Activated naive CD4-positive, alpha-beta T cell treated with anti-CD3 and anti-CD28 coated beads for 36 hours (primary cell): ENCODE measurements at places on chromosomes 5 and 9.
A peak's percentile ranks its signal among the peaks of the same experiment; 100 is the strongest.

DNA sequence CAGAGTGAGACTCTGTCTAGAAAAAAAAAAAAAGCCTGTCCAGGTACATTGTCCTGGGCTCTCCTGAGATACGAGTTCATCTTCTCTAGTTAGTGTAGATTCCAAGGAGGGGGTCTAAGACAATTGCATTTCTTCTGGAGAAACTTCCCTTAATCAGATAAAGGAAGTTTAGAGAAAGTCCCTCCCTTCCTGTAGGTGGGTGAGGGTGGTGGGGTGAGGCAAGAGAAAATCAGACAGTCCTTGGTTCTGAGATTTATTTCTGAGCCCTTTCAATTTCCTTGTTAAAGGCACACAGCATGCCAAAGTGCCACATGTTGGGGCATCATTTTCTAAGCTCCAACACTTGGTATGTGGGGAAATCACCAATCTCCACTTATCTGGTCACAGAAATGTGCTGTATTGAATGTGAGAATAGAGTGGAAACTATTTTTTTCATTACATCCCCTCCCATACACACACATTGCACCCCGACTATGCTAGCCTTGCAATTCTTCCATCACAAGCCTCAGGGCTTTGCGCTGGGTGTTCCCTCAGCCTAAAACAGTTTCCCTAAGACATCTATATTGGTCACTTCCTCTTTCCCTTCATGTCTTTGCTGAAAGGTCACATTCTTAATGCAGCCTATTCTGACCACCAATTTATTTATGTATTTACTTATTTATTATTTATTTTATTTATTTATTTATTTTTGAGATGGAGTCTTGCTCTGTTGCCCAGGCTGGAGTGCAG, 5.1 kb upstream of the TUT7 start:
- DNase-seq = no peak

DNA sequence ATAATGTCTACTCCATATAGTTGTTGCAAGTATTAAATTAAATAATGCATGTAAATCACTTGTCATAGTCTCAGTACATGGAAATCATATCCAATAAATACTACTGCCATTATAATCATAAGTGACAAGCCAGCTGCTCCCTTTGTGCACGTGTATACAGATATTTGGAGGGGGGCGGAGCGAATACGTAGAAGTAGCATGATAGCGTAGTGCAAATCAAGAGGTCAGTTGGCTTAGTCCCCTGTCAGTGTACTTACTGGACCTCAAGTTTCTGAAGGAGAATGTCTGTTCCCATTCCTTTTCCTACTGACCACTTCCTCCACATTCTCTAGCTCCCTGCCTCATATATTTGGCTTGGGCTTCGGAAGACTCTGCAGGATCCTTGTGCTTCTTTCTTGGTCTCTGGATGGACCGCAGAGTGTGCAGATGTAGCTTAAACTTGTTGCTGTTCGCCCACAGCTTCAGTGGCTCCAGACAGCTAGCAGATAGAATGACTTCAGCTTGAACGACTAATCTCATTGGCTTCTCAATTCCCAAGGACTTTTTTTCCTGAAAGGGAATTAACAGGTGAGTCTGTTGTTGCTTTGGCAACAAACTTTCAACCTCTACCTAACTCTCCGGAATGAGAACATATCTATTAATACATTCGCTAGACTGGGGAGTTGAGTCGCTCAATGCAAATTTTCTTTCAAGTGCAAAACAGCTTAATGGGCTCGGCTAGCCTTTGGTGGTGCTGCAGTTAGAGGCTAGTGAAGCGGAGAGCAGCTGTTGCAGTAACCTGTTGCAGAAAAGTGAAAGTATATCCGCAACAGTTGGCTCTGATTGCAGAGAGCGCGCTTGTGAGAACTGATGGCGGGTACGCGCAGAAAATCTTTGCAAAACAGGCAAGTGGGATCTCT, at the start of gene PCDHB1:
PCDHB1 (plus strand) TSS at position 753 of the 899 bp plus-strand sequence; CDS start at position 850, 97 bp downstream.
- DNase-seq = no peak

DNA sequence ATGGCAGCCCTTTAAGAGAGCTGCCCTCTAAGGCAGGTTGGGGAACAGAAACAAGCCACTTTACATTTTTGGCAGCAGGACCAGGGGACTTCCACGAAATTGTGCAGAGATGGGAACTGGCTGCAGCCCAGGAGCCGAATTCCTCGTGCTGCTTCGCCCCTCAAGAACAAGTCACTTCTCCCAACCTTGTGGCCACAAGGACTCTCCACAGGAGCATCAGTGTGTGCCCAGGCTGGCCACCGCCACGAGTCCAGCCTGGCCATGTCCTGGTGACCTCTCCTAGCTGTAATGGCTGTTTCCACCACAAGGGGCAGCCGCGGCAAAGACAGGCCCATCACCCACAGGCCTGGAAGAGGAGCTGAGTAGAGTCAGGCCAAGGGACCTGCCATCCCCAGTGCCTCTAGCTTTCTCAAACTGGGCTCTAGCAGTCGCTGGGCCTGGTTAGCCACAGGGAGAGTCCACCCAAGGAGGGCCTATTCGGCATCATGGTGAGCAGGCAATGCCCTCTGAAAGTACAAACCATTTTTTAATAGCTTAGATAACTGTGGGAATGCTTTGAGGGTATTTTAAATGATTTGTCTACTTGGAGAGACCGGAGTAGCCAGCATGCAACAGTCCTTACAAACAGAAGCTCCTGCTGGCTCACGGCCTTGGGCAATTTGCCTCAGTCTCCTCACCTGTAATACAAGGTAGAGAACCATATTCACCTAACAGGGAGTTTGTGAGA, 129.0 kb downstream of the COL23A1 start:
- DNase-seq = peak; percentile 73

GRCh38 chr5:56080375-56081052, 85.8 kb upstream of the IL6ST start:
- peak; percentile 72 for DNase-seq

DNA sequence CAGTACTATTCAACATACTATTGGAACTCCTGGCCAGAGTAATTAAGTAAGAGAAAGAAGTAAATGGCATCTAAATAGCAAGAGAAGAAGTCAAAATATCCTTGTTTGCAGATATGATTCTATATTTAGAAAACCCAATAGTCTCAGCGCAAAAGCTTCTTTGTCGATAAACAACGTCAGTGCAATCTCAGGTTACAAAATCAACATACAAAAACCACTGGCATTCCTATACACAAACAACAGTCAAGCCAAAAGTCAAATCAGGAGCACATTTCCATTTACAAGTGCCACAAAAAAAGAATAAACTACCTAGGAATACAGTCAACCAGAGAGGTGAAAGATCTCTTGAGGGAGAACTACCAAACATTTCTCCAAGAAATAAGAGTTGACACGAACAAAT, 1901.9 kb upstream of the ACO1 start:
- DNase-seq = no peak

DNA sequence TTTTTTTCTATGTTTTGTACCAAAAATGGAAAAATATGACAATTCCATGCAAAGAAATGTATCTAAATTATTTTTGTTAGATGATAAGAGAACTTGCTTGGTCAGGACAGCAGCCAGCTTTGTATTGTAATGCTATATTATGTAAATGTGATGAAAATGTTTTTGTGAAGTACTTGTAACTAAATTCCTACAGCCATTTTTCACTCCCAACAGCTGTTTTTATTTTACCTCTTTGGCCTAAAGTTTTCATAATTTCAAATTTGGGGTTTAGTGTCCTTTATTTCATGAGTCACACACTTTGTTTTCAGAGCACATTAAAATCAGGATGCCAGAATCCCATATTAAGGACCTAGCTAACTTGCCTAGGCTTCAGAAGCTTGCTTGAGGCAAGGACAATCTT, 64.1 kb downstream of the WDR41 start:
- DNase-seq = no peak

- DNase-seq = no peak
Measured at GRCh38 chr5:112239996-112240395, 179.1 kb downstream of the EPB41L4A start.

GRCh38 chr9:28868228-28868990, 1295.1 kb upstream of the C9orf72 start:
- DNase-seq = no peak

DNA sequence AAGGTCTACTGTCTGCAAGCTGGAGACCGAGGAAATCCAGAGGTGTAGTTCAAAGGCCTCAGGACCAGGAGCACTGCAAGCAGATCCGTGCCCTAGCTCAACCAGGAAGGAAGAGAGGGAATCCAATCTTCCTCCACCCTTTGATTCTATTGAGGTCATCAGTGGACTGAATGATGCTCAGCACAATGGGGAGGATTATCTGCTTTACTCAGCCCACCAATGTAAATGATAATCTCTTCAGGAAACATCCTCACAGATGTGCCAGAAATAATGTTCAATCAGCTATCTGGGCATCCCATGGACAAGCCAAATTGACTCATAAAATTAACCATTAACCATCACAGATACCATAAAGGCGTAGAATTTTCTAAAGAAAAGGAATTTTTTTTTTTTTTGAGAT, 92.0 kb downstream of the BASP1 start:
- no peak for DNase-seq

DNA sequence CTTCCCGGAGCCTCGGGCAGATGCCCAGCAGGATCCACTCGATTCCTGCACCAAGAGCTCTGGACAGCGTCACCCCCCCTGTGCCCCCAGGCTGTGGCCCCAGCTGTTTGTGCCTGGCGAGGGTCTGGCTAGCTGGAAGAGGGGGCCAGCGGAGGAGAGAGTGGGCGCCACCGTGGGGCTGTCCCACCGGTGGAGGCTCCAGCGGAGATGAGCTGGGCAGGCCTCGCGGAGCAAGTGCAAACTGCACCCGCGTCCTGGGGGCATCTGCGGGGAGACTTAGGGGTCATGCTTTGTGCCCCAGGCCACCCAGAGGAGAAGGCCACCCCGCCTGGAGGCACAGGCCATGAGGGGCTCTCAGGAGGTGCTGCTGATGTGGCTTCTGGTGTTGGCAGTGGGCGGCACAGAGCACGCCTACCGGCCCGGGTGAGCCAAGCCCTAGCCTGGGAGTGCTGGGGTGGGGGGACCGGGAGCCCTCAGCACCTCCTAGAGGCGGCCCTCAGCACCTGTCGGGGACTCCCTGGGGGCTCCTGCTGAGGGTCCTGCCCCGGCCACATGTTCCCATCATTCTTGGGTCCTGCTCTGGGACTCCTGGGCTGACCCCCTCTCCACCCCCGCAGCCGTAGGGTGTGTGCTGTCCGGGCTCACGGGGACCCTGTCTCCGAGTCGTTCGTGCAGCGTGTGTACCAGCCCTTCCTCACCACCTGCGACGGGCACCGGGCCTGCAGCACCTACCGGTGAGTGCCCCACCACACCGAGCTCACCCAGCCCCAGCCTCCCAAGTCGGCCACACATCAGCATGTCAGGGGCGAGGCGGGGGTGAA, 5.4 kb downstream of the EGFL7 start:
- DNase-seq = no peak

GRCh38 chr5:93226202-93226735, 354.8 kb downstream of the NR2F1-AS1 start:
- DNase-seq = no peak

- DNase-seq = no peak
Measured at GRCh38 chr9:124878021-124878420, 16.1 kb downstream of the ARPC5L start.

DNA sequence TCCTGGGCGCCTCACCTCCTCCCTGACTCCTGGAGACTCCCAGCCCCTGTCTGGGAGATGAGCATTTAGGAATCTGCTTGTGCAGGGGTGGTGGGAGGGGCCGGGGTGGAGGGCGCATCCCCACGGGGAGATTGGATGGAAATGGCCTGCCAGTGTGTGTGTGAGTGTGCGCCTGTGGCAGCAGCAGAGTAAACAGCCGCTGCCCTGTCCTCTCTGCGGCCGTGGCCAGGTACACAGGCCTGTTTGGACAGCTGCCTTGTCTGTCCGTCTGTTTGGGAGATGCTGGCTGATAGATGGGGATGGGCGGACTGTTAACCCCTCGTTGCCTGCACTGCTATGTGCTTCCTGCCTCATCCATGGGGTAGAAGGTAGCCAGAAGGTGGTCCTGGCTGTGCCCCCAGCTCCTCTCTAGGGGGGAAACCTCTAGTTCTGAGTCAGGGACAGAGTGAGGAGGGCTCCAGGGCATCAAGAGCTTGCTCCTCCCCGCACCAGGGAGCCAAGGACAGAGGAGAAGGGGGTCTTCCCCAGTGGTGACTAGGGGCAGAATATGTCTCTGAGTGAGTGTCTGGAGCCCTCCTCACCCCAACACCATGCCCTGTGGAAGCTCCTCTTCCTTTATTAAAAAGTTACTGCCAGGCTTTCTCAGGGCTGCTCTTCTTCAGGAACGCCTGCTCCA, 60.1 kb downstream of the LMX1B start:
- DNase-seq = no peak

GRCh38 chr5:134143944-134144941, 29.8 kb downstream of the TCF7 start:
- DNase-seq = no peak

GRCh38 chr5:116520771-116521170, 53.9 kb downstream of the SEMA6A start:
- DNase-seq = no peak

GRCh38 chr9:93185266-93186214, 1.6 kb downstream of the WNK2 start:
- DNase-seq = no peak

GRCh38 chr9:96193236-96193755, 108.7 kb downstream of the HSD17B3 start:
- DNase-seq = no peak

DNA sequence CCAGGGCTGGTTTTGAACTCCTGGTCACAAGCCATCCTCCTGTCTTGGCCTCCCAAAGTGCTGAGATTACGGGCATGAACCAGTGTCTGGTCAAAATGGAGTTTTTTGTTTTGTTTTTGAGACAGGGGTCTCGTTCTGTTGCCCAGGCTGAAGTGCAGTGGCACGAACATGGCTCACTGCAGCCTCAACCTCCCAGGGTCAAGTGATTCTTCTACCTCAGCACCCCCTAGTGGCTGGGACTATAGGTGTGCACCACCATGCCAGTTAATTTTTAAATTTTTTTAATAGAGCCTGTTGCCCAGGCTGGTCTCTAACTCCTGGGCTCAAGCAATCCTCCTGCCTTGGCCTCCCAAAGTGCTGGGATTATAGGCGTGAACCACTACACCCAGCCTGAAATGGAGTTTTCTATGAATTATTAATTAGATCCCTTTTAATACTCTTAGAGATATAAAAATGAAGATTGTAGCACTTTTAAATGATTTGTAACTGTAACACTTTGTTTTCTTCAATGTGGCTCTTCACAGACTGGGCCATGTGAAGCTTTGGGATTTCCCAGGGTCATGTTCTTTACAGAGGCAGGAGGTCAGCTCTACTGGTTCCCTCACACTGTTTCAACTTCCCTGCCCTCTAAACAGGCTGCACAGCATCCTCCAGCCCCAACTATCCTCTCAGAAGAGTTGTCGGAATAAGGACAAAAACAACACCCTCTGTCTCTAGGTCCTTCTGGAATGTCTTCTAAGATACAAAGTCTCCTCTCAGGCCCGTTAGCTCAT, 32.7 kb upstream of the SPARC start:
- DNase-seq = peak; percentile 55

GRCh38 chr9:137218754-137219271, 3.2 kb downstream of the RNF208 start:
- DNase-seq = no peak

DNA sequence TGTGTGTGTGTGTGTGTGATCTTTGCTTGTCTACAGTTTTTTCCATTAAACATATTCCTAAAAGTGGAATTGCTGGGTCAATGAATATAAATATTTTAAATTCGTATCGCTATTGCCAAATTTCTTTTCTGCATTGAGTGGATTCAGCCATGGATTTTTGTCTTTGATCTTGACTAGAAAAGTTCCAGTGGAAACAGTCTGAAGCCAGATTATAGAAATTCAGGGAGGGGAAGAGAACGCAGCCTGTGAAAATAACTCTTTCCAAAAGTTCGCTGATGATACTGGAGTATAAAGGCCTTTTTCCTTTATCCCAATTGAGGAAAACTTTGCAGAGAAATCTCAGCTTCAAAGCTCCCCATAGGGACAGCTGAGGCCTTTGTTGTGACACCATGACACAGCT, 292.3 kb upstream of the CD180 start:
- DNase-seq = no peak
